ENCODE measurements at places on chromosomes 6 and 20. TPM values are rescaled to one million over a fixed set of nuclear protein-coding genes. Genes with fewer than 3 reads are reported as not detected.

GHRH gene
- not detected for total RNA-seq

TUBB2B gene
- not detected for total RNA-seq

LST1 gene
- total RNA-seq = 3.2 TPM

OSER1 gene
- total RNA-seq = 35.9 TPM

MYL9 gene
- total RNA-seq = 235 TPM

GRCh38 chr6:155528335-155528734 lies 72.7 kb upstream of the NOX3 start:
- H3K27me3 ChIP-seq = no peaks in the 10 kb centered on the region
- no peaks in the 10 kb centered on the region for H3K4me1 ChIP-seq
- H3K36me3 ChIP-seq = no peaks in the 10 kb centered on the region
- no peak for DNase-seq
- H3K27ac ChIP-seq = no peak overlapping the region

- no peaks in the 10 kb centered on the region for H3K27me3 ChIP-seq
- no peak for DNase-seq
- no peaks in the 10 kb centered on the region for H3K4me1 ChIP-seq
- no peaks in the 10 kb centered on the region for H3K36me3 ChIP-seq
These were observed 140.1 kb downstream of the CEBPB start for GRCh38 chr20:50330504-50331313.

DNA sequence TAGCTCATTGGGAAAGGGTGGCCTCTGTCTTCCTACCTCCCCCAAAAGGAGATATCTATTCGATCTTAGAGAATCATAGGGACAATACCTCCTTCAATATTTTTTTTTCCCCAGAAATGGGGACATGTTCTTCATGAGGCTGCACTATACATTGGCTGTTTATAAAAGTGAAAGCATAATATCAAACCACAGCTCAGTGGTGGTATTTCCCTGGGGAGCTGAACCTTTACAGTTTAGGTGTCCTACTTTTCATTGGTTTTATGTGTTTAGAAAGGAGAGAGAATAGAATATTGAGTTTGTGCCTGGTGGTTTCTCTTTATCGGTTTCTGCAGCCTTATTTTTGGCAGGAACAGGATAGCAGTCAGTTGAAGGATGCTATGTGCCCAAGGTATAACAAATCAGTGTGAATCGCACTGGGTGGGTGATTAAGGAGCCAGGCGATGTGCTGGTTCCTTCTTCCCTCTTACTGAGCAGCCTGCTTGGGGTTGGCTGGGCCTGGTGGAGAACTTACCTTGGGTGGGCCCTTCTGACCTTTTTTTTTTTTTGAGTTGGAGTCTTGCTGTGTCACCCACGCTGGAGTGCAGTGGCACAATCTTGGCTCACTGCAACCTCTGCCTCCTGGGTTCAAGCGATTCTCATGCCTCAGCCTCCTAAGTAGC lies 25.2 kb downstream of the UST start:
- H3K4me1 ChIP-seq = no peaks in the 10 kb centered on the region
- DNase-seq = no peak
- no peaks in the 10 kb centered on the region for H3K36me3 ChIP-seq
- H3K4me3 ChIP-seq = no peak overlapping the region
- H3K27ac ChIP-seq = no peak overlapping the region

DNA sequence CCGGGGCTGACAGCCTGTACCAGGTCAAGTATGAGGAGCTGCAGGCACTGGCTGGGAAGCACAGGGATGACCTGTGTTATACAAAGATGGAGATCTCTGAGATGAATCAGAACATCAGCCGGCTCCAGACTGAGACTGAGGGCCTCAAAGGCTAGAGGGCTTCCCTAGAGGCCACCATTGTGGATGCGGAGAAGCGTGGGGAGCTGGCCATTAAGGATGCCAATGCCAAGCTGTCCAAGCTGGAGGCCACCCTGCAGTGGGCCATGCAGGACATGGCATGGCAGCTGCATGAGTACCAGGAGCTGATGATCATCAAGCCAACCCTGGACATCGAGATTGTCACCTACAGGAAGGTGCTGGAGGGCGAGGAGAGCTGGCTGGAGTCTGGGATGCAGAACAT lies 46.8 kb downstream of the KIAA0319 start:
- no peaks in the 10 kb centered on the region for H3K27me3 ChIP-seq
- no peak overlapping the region for H3K27ac ChIP-seq

DNA sequence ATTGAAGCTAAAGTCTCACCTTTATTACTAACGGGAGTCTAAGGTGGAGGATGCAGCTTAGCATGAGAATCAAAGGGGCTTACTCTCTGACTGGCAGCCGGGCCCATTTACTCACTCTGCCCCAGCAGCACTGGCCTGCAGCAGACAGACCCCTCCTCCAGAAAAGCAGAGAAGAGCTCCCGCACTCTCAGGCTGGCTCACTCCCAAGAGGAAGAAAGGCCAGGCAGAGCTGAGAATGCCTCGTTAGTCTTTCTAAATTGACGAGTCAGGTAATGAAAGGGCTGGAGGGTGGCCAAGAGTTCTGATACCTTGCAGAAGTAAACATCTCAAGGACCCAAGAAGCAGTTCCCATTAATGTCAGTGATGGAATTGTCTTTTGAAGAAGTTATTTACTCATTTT lies 44.5 kb upstream of the IL20RA start:
- no peak for DNase-seq

DNA sequence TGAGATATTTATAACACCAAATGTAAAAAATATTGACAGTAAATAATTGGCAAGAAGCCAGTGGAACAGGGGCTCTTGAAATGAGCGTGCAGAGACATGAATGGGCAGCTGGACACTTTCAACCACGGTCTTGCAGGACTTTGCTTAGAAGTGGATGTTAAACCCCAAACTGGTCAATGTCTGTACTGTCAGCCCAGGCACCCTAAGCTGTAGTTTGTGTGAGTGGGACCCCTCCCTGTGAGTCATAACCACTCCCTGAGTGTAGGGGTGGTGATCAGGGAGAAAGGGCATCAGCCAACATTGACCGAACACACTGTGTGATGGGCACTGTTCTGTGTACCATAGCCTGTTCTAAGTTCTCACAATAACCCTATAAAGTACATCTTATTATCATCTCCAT lies 108.6 kb downstream of the FIG4 start:
- H3K4me1 ChIP-seq = no peaks in the 10 kb centered on the region
- H3K27ac ChIP-seq = no peak overlapping the region
- H3K4me3 ChIP-seq = no peak overlapping the region
- no peaks in the 10 kb centered on the region for H3K36me3 ChIP-seq

- H3K36me3 ChIP-seq = no peaks in the 10 kb centered on the region
- no peak overlapping the region for H3K4me3 ChIP-seq
- no peaks in the 10 kb centered on the region for H3K4me1 ChIP-seq
- no peak for DNase-seq
These were observed 82.1 kb downstream of the ADAT2 start for GRCh38 chr6:143368426-143368825.

GRCh38 chr6:113364766-113365165 lies 492.4 kb upstream of the MARCKS start:
- H3K36me3 ChIP-seq = no peaks in the 10 kb centered on the region
- H3K27me3 ChIP-seq = no peaks in the 10 kb centered on the region
- no peak overlapping the region for H3K4me3 ChIP-seq
- no peaks in the 10 kb centered on the region for H3K4me1 ChIP-seq

- no peak overlapping the region for H3K4me3 ChIP-seq
- H3K4me1 ChIP-seq = no peaks in the 10 kb centered on the region
- no peak for DNase-seq
- H3K36me3 ChIP-seq = no peaks in the 10 kb centered on the region
- H3K27ac ChIP-seq = no peak overlapping the region
These were observed 52.1 kb downstream of the SOD2 start for GRCh38 chr6:159640722-159641482.

GRCh38 chr20:48847498-48848205 lies 19.9 kb upstream of the PREX1 start:
- no peak for DNase-seq
- H3K27me3 ChIP-seq = no peaks in the 10 kb centered on the region
- H3K4me1 ChIP-seq = no peaks in the 10 kb centered on the region
- no peak overlapping the region for H3K27ac ChIP-seq
- no peak overlapping the region for H3K4me3 ChIP-seq
- H3K36me3 ChIP-seq = no peaks in the 10 kb centered on the region

Data from uterus (tissue), 4 donors.